Neural crest cell (in vitro differentiated cells): ENCODE measurements at places on chromosomes 13 and 19.

GRCh38 chr13:46951516-46951915 lies 54.7 kb upstream of the HTR2A start:
- no peaks in the 10 kb centered on the region for H3K27me3 ChIP-seq
- no peak for DNase-seq
- H3K4me1 ChIP-seq: no peaks in the 10 kb centered on the region
- no peak overlapping the region for H3K4me3 ChIP-seq

DNA sequence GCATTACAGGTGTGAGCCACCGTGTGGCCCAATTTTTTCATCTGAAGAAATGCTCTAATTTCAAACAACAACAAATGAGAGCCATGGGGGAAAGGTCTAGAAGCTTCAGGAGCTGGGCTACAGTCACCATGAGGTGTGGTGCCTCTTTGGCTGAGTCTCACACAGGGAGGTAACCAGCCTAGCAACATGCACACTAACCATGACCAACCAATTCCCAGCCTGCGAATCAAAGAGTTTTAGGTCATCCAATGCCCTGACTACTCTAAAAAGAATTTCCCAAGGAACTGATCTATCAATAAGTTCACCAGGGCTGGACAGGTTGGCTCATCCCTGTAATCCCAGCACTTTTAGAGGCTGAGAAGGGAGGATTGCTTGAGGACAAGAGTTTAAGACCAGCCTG lies 29.9 kb downstream of the PBX4 start:
- no peaks in the 10 kb centered on the region for H3K36me3 ChIP-seq
- H3K27me3 ChIP-seq: no peaks in the 10 kb centered on the region
- no peak overlapping the region for H3K27ac ChIP-seq
- H3K4me3 ChIP-seq: no peak overlapping the region
- H3K4me1 ChIP-seq: peaks cover 7% of the 10 kb centered on the region

- H3K4me3 ChIP-seq: no peak overlapping the region
- DNase-seq: no peak
- no peak overlapping the region for H3K27ac ChIP-seq
- H3K36me3 ChIP-seq: peaks cover 3% of the 10 kb centered on the region
- H3K4me1 ChIP-seq: peaks cover 3% of the 10 kb centered on the region
- H3K27me3 ChIP-seq: no peaks in the 10 kb centered on the region
These were observed 56.6 kb downstream of the SLITRK1 start for GRCh38 chr13:83825676-83826075.

GRCh38 chr19:1063030-1063908 lies 3.7 kb upstream of the ARHGAP45 start:
- H3K27me3 ChIP-seq: peaks cover 32% of the 10 kb centered on the region
- H3K27ac ChIP-seq: no peak overlapping the region
- DNase-seq: no peak
- no peak overlapping the region for H3K4me3 ChIP-seq
- H3K4me1 ChIP-seq: no peaks in the 10 kb centered on the region

DNA sequence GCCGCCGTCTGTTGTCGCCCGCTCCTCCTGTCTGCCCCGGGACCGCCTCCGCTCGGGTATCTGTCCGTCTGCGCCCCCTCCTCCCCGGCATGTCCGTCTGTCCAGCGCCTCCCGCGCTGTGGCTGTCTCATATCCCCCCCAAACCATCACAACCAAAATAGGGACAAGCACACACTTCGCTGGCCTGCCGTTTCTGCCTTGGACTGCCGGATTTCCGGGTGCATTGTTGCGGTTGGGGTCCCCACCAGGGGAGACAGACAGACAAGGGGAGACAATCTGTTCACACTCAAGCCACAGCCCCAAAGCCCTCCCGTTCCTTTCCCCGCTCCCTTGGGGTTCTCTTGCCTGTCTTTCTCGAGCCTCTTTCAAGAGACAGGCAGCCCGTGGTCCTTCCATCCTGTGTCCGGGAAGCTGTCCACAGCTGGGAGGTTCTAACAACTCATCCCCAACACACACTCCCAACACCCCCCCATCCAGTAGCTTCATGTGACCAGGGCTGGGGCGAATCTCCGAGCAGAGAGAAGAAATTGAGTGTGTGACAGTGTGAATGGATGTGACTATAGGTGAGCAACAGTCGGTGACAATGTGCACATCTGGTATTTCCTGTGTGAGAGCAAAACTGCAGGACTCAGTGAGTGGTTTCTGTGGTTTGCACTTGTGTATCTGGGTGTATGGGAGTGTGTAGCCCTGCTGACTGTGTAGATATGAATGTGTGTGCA lies 16.5 kb upstream of the FOSB start:
- peaks cover 39% of the 10 kb centered on the region for H3K4me1 ChIP-seq
- H3K36me3 ChIP-seq: no peaks in the 10 kb centered on the region
- peaks cover 13% of the 10 kb centered on the region for H3K27me3 ChIP-seq
- peak overlapping the region; percentile 97 for H3K27ac ChIP-seq

GRCh38 chr19:17281391-17282304 lies at the start of gene ANKLE1:
TSS of gene ANKLE1 (plus strand) at chr19:17281901. CDS start at chr19:17281921, 20 bp downstream.
- peaks cover 14% of the 10 kb centered on the region for H3K27me3 ChIP-seq
- peaks cover 3% of the 10 kb centered on the region for H3K36me3 ChIP-seq
- peaks cover 6% of the 10 kb centered on the region for H3K4me1 ChIP-seq
- H3K27ac ChIP-seq: no peak within 1 kb of the TSS
- H3K4me3 ChIP-seq: peak within 1 kb of the TSS; percentile 59

- H3K36me3 ChIP-seq: peaks cover 20% of the 10 kb centered on the region
- peaks cover 3% of the 10 kb centered on the region for H3K4me1 ChIP-seq
- H3K4me3 ChIP-seq: no peak overlapping the region
- no peak overlapping the region for H3K27ac ChIP-seq
These were observed 63.7 kb upstream of the F7 start for GRCh38 chr13:113041896-113042295.

DNA sequence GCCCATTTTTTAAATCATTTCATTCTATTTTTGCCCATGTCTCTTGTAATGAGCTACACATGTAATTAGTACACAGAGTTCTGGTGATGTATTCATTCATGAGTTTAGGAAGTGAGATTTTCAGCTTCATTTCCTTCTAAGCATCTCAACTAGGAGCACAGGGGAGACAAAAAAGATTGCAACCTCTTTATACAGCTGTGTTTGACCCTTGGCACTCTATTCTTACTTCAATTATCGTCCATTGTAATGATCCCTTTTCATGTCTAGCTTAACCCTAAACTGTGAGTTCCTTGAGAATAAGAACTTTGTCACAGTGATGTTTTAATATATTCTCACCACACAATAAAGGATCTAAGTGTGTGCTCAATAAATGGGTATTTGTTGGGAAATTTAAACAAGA lies 67.1 kb downstream of the GPC6 start:
- H3K27me3 ChIP-seq: peaks cover 41% of the 10 kb centered on the region
- no peak overlapping the region for H3K4me3 ChIP-seq
- no peak overlapping the region for H3K27ac ChIP-seq
- no peak for DNase-seq
- H3K36me3 ChIP-seq: peaks cover 5% of the 10 kb centered on the region
- peaks cover 31% of the 10 kb centered on the region for H3K4me1 ChIP-seq

DNA sequence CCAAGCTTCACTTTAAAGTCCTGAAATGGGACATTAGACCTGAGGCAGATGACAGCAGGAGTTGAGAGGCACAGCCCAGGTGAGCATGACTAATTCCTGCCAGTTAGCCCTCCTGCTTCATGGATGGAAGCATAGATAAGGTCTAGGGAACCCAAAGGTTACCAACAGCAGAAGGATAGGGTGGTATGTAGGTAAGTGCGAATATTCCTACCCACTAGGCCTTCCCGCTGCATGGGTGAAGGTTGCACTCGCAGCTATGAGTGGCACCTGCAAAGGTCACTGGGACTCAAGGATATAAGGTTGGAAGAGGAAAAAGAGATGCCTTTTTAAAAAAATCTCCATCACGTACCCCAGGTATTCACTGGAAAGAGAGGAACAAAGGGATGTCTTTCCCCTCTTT lies 12.2 kb upstream of the MLLT1 start:
- no peaks in the 10 kb centered on the region for H3K4me1 ChIP-seq
- peaks cover 13% of the 10 kb centered on the region for H3K36me3 ChIP-seq
- H3K27me3 ChIP-seq: peaks cover 3% of the 10 kb centered on the region
- no peak for DNase-seq
- H3K4me3 ChIP-seq: no peak overlapping the region
- no peak overlapping the region for H3K27ac ChIP-seq

- DNase-seq: no peak
- no peak overlapping the region for H3K4me3 ChIP-seq
- no peak overlapping the region for H3K27ac ChIP-seq
- peaks cover 18% of the 10 kb centered on the region for H3K36me3 ChIP-seq
- H3K27me3 ChIP-seq: no peaks in the 10 kb centered on the region
These were observed 62.0 kb downstream of the PARP4 start for GRCh38 chr13:24450530-24450929.

DNA sequence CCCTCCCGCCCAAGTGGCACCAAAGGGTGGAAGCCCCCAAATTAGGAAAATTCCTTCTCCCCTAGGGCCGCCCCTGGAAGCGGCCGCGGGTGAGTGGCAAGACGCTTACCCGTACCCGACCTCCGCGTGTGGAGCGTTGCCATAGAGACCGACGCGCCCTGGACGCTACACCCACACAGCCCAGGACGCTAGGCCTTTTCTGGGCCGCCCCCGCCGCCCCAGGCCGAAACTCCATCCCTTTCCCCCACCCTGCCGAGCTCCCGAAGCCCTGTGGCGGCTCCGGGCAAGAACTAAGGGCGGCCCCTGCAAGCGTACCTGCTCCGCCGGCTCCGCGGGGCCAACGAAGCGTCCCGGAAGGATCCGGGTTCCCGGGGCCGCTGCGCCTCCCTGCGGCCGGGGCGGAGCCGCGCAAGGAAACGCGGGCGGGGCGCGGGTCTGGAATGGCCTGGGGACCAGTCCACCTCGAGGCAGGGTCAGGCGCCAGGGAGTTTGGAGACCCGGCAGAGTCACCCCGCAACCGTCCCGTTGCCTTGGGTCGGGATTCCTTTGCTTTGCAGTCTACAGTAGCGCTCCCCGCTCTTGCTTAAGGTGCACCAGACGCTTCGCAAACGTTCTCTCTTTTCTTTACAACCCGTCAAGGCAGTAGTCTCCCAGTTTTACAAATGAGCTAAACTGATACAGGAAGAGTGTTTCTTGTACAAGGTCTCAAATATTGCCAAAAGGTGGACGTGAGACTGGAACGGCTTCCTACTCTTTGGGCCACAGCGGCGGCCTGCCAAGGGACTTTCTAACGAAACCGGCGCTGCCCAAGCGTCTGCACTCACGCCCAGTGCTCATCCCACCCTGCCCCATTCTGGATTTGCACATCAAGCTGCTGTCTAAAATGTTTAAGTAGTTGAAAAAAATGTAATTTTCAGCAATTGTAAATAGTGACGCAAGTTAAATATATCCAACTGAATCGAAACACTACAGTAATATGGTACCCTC lies at the start of gene NEK5:
TSS of gene NEK5 (minus strand) at position 360 of the 987 bp plus-strand sequence. CDS start 1,591 bp downstream, outside the sequence.
- peaks cover 21% of the 10 kb centered on the region for H3K4me1 ChIP-seq
- peaks cover 22% of the 10 kb centered on the region for H3K36me3 ChIP-seq
- peak within 1 kb of the TSS; percentile 88 for H3K4me3 ChIP-seq
- peaks cover 2% of the 10 kb centered on the region for H3K27me3 ChIP-seq

DNA sequence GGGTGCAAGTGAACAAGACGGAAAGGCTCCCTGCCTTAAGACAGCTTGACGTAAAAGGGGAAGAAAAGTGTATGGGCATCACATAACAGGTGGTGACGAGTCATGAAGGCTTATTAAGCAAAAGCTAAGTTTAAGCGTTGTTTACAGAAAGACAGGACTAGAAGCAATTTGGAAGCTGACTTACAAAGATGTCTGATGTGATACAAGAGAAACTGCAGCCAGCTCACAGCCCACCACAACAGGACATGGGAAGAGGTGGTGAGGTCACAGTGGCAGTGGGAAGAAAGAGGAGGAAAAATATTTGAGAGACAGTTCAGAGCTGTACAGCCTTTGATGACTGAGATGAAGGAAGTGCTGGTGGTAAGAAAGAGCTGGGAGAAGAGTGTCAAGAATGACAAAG lies 181.6 kb downstream of the KLF12 start:
- no peak for DNase-seq
- H3K27me3 ChIP-seq: no peaks in the 10 kb centered on the region
- peaks cover 16% of the 10 kb centered on the region for H3K4me1 ChIP-seq
- H3K36me3 ChIP-seq: no peaks in the 10 kb centered on the region
- H3K4me3 ChIP-seq: no peak overlapping the region

- no peaks in the 10 kb centered on the region for H3K4me1 ChIP-seq
- H3K27ac ChIP-seq: no peak overlapping the region
- no peak for DNase-seq
- peaks cover 3% of the 10 kb centered on the region for H3K27me3 ChIP-seq
These were observed 62.9 kb upstream of the OXGR1 start for GRCh38 chr13:97057176-97057575.

- H3K27me3 ChIP-seq: no peaks in the 10 kb centered on the region
- no peaks in the 10 kb centered on the region for H3K36me3 ChIP-seq
- no peak overlapping the region for H3K4me3 ChIP-seq
- H3K27ac ChIP-seq: no peak overlapping the region
- H3K4me1 ChIP-seq: peaks cover 7% of the 10 kb centered on the region
These were observed 11.3 kb downstream of the PLEKHF1 start for GRCh38 chr19:29676586-29676985.

GRCh38 chr19:51448011-51448410 lies 10.2 kb downstream of the SIGLEC8 start:
- no peaks in the 10 kb centered on the region for H3K4me1 ChIP-seq
- no peak overlapping the region for H3K4me3 ChIP-seq
- H3K27ac ChIP-seq: no peak overlapping the region

- no peaks in the 10 kb centered on the region for H3K36me3 ChIP-seq
- peaks cover 3% of the 10 kb centered on the region for H3K27me3 ChIP-seq
- H3K4me1 ChIP-seq: peaks cover 27% of the 10 kb centered on the region
- H3K27ac ChIP-seq: no peak overlapping the region
These were observed 1.4 kb downstream of the ZNF324 start for GRCh38 chr19:58468216-58468839.

DNA sequence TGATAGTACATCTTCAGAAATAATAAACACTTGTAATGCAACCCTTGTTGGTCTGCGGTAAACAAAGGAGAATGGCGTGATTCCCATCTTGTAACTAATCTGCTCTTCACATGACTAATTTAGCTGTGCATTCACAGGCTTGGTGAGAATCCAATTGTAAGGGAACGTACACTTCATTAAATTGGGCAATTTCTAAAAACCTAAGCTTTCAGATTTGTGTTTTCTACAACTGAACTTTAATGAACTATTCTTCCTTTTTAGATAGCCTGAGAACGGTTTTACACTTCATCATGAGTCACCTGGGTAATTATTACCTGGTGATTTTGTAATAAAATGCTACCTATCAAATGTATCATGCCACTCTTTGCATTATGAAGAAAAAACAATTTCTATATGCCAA lies 306.9 kb downstream of the KLF5 start:
- H3K27ac ChIP-seq: no peak overlapping the region
- no peak for DNase-seq
